Mesangial cell (primary cell): ENCODE measurements at places on chromosomes 2 and 18. TPM values are rescaled to one million over a fixed set of nuclear protein-coding genes. Genes with fewer than 3 reads are reported as not detected.

The EFR3B gene
- 1.1 and 1.3 TPM in 2 replicates for total RNA-seq

The CHRNG gene
- not detected in 2 replicates for total RNA-seq

The MARCHF4 gene
- 0.89 and 5.2 TPM in 2 replicates for total RNA-seq

The CRACDL gene
- 0.33 and 5.7 TPM in 2 replicates for total RNA-seq

The RBM44 gene
- 0.49 and 0.51 TPM in 2 replicates for total RNA-seq

The PCARE gene
- not detected in 2 replicates for total RNA-seq

The SKA1 gene
- total RNA-seq, result 1.4 and 35.8 TPM in 2 replicates

The VWA3B gene
- under 0.01 TPM in 1 of 2 replicates, not detected in the other for total RNA-seq

The KIAA2012 gene
- under 0.01 TPM in 1 of 2 replicates, not detected in the other for total RNA-seq

The COL4A3 gene
- under 0.01 and 0.76 TPM in 2 replicates for total RNA-seq

The MRPS5 gene
- total RNA-seq, result 28.5 and 35.5 TPM in 2 replicates
